ENCODE measurements at places on chromosomes 6 and 20.

- no peak for DNase-seq
Observed at GRCh38 chr6:39590871-39591393, 134.3 kb downstream of the KIF6 start.

- no peak for DNase-seq
Observed at GRCh38 chr6:17472653-17473183, 79.3 kb downstream of the CAP2 start.

DNA sequence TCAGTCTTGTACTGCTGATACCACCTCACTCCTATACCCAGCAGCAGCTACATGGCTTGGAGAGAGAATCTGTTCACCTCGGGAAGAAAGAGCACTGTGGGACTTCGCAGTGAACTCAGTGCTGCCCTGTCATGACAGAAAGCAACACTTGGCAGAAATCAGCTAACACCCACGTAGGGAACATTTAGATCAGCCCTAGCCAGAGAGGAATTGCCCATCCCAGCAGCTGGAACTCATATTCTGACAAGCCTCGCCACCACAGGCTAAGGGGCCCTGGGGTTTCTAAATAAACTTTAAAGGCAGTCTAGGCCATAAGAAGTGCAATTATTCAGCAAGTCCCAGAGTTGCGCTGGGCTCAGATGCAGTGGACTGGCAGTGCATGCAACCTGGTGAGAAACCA, 1266.8 kb downstream of the GRIK2 start:
- no peak for DNase-seq

GRCh38 chr6:40541556-40542174, 45.5 kb downstream of the LRFN2 start:
- no peak for DNase-seq

DNA sequence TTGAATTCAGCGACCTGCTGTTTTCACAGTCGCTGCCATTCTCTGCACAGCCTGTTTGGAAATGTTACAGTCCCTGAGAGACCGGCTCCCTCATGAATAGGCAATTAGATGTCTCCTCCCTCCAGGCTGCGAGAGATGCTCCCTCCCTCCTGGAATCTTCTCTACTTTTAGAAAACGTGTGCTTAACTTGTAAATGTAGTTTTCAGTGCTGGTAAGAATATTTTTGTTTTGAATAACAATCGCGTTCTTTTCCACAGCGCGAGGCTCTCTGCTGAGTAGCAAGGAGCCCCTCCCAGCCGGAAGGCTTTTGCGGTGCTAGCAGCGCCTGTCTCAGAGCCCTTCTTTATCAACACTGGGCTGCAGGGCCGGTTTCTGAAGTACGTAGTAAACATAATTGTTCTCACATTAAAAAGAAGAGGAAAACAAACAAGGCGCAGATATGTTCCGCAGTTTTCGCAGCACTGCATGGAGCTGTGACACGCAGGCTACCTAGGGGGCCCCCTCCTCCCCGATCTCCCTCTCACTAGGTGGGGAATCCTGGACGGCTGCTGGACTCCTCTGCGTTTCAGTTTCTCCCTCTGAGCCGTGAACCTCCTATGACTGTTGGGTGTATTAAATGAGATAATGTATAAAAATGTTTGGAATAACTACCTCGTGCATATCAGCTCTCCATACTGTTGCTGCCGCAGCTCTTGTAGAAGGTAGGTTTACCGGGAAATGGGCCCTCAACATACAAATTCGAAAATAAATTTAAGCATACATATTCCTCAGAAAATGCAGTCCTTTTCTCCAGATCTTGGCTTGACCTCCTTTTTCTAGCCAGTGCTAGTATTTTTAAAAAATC, 79.0 kb upstream of the SPACA1 start:
- no peak for DNase-seq

- DNase-seq: no peak
Observed at GRCh38 chr6:5215159-5215558, 45.6 kb downstream of the LYRM4 start.

All from stimulated activated naive CD4-positive, alpha-beta T cell treated with Interleukin-2 at 50 U/mL for 16 hours (primary cell).